ENCODE measurements at places on chromosomes 4 and X.

- peak; percentile 6 for DNase-seq
These were observed 2521.4 kb downstream of the ARAP2 start for GRCh38 chr4:33722800-33723516.

DNA sequence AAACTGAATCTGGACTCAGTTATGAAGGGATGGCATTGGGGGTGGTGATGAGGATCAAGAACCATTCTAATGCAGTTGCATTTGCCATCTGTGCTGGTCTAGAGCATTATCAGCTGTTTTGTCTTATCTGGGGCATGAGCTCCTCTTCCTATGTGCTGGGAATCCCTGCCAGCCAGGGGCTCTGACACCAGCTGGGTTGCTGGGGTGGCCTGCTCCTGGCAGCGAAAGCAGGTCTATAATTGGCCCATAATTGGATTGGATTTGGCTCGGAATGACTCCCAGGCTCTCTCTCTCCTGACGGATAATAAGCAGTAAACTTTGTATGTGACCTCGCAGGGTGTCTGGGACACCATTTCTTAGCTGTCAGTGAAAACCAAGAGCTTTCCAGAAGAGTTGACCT lies 34.1 kb downstream of the SMPX start:
- DNase-seq, result no peak

GRCh38 chrX:135431886-135432285 lies 10.1 kb downstream of the SMIM10L2A start:
- DNase-seq, result no peak

GRCh38 chr4:117983541-117984365 lies 50.5 kb upstream of the NDST3 start:
- no peak for DNase-seq

DNA sequence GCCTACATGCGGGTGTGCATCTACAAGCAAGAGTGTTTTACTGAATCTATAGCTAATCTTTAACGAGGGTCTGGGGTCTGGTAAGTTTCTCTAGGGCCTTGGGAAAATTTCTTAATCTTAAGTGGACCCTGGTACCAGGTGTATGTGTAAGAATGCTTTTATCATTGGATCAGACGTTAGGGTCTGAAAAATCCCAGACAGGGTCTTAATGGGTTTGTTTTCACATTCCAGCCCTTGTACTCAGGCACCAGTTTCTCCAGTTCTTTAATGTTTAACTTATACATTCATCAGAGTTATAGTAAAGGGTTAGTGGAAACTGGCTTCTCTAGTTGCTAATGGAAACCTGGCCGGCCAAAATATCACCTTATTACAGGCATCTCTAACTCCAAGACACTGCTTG lies 11.6 kb downstream of the MAGEB16 start:
- DNase-seq, result no peak

- no peak for DNase-seq
These were observed 106.1 kb downstream of the EFNB1 start for GRCh38 chrX:68934922-68935321.

- DNase-seq, result no peak
These were observed 1.5 kb downstream of the CCNG2 start for GRCh38 chr4:77158487-77158861.

DNA sequence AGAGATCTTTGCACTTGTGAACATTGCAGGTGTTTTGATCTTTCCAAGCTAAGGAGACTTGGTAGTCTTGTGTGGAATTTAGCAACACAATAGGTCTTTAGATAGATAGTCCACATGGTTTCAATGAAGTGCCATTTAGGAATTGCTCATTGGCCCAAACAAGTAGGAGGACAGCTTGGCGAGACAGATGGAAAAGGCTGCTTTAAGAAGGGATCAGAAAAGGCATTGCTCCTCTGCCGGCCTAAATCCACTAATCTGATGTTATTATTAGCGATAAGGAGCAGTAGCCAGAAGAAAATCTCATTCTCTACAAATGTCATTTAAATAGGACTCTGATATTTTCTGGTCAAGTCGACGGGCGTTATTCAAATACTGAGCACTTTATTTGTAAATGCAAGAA lies 99.7 kb downstream of the AFF2 start:
- no peak for DNase-seq

All from muscle of back (tissue), 13 donors.